ENCODE measurements at places on chromosomes 5 and 9.

GRCh38 chr5:149130121-149130914, 11.0 kb upstream of the ABLIM3 start:
- DNase-seq: no peak

DNA sequence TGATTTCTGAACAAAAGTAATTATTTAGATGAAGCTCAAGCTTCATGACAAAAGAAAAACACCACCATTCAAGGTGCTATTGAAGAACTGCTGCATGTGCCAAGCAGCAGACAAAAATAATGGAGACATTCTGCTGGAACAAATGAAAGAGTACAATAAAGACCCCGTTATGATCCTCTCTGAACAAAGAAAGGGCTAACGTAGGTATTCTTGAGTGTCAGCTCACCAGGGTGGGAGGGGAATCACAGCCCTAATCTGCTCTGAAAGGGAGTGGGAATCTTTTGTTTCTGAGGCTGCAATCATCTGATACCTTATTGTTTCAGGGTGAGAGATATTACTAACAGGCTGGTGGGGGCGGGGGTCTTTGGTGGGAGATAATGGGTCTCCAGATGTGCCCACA, 15.4 kb downstream of the CEMIP2 start:
- DNase-seq: no peak

DNA sequence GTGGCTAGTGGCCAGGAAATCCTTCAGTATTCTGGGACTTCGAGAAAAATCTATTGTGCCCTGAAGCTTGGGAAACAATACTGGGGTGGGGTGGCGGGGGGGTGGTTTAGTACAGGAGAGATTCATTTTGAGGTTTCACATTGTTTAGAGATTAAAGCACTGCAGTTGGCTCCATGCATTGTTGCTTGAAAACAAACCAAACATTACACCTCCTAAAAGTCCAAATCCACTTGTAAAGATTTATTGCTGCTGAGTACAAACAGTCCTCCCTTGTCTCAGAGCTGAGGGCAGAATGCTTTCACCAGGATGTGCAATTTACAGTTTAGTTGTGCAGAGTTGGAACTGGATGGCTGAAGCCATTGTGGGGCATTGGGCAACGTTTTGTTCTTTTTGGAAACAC, 49.4 kb downstream of the GGTA1 start:
- DNase-seq: no peak

DNA sequence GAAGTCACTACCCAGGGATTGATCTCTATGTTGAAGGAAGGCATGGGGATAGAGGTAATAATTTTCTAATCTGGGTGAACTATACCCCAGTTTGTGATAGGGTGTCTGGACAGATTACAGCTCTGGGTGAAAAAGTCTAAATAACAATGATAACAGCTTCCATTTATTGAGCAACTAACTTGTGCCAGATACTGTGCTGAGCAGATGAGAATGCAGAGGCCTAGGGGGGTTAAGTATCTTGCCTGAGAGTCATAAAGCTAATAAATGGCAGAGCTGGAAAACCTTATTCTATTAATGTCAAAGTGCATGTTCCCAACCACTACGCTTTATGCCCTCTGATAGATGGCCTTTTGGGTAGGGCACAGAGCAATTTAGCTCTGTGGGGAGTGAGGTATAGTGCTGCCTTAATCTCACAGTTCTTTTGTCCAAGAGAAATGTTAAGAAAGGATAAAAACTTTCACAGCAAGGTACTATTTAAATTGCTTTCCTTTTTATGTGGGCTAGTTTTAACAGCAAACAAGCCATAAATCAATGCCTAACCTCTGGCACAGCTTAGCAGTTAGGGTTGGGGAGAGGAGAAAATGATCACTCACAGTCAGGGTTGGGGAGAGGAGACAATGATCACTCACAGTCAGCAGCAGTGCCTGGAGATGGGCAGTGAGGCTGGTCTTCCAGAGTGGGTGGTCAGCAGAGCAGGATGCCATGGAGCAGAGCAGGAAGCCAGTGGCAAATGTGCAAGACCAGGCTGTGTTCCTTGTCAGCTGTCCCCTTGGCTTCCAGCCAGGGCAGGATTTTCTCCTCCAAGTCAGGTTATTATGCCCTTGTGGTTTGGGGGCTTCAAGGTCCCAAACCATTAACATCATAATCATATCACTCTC, 187.0 kb downstream of the CARTPT start:
- no peak for DNase-seq

- DNase-seq: no peak
These were observed 18.7 kb downstream of the NIPAL4 start for GRCh38 chr5:157478726-157479125.

DNA sequence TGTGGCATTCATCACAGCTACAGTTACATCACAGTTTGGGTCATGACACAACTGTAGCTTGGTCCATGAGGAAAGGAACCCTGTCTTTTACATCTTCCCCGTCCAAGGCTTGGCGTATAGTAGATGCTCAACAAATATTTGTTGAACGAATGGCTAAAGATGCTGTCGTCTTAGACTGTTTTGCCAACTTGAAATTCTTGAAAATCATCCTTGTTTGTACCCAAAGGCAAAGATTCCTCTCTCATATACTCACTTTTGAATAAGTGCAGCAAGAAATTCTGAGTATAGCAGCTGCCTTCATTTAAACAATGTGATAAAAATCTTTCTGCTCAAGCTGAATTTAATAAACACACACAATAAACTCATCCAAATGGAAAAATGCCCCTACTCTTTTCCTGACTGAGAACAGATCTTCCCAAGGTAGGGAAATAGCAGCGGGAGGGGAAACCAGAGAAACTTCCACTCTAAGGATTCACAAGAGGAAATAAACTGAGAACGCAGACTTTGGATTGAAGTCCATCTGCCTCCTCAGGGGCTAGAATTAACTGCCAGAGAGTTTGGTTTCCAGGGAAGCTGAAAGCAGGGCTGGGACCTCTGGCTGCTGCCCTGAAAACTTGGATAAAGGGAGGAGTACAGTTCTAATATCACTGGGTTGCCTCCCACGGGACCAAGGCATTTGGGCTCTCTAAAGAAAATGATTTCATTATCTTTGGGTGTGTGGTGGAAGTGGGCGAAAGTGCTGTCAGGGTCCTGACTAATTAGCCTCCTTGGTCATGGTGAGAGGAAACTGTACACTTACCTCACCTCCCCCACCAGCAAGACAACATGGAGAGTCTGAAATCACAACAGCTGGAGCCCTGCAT, 99.1 kb downstream of the DPYSL3 start:
- DNase-seq: no peak

DNA sequence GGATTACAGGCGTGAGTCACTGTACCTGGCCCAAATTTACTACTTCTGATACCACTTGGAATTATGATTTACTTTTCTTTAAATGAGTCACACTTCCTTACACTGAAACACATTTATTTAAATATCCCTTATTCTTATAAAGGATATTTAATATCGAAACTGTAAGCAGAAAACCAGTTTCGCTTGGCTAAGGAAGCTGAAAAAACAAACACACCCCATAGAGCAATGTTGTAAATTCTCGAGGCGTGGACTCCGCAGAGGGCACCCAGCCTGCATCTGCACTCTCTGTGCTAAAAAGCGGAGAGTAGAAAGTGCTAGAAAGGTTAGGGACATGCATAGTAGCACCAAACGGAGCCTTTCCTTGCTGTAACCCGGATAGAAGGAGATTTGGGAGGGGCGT, 86.5 kb downstream of the HMCN2 start:
- no peak for DNase-seq

DNA sequence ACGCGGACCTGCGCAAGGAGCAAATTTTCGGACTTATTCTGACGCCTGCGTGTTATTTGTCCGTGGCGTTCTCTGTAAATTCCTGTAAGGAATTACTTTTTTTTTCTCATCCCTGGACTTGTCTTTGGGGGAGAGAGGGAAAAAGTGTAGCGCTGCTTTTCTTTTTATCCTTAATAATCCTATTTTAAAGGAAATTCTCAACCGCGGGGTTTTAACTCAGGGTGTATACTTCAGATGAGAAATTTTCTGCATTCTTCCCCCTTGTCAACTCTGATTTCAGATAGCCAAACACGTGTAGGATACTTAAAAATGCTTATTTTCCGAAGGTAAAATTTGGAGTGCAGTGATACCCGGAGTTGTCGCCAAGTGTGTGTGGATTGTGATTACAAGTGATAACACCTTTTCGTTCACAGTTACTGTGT, 853 bp downstream of the DCP2 start:
- DNase-seq: peak; percentile 69

GRCh38 chr5:141586246-141586645, 32.6 kb downstream of the DIAPH1 start:
- no peak for DNase-seq

- no peak for DNase-seq
These were observed 158.5 kb downstream of the NR3C1 start for GRCh38 chr5:143244990-143245389.

GRCh38 chr9:121310571-121310970, 42.6 kb downstream of the GSN start:
- DNase-seq: no peak

DNA sequence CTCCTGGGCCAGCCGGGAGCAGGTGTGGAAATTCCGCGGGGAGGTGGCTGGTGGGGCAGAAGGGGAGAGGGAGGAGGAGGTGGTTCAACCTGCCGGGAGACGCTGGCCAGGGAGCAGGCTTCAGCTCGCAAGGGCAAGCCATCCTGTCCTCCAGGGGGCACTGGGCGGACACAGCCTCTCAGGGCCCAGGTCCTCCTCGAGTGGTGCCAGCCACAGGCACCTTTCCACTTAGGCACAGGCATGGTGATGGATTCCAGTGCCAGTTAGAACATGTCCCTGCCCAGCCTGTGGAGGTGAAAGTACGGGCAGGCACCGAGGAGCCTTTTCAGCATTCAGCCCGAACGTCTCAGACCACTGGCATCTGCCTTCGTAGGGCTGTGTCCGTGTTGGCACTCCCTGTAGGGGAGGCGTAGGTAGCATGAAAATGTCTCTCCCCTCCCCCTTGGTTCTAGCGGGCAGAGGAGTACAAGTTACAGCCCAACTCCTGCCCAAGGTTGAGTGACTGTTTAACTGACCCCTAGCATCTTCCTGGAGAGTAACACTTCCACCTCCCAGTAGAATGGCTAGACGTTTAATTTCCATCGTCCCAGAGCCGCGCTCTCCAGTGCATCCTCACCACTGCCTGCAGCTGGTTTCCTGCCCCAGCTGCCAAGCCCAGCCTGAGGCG, 48.9 kb downstream of the DAB2IP start:
- DNase-seq: no peak

DNA sequence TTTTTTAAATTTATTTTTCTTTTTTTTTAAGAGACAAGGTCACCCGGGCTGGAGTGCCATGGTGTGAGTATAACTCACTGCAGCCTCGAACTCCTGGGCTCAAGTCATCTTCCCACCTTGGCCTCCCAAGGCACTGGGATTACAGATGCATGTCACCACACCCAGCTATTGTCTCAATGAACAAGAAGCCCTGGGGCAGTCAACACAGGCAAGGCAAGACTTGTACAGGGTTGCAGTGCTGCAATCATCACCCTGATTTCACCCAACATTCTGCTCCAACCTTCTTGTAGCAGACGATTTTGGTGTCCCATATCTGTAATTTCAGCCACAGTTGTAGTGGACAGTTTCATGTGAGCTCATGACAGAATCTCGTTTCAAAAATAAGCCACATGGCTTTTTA, 205.8 kb upstream of the KIF2A start:
- DNase-seq: no peak

DNA sequence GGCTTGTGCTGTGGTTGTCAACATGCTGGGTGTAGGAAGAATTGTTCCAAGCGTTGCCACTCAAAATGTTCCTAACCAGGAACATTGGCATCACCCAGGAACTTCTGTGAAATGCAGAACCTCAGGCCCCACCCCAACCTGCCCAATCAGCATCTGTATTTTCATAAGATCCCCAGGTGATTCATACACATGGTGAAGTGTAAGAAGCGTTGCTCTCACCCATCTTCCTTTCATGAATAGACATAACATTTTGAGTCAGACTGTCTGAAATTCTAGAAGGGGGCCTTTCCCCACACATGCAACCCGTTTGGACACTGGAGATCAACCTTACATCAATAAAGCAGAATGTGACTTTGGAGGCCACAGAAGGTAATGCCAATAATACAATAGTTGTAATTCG, 9.3 kb upstream of the AFAP1L1 start:
- no peak for DNase-seq

GRCh38 chr5:181053488-181054121, 13.5 kb downstream of the BTNL9 start:
- DNase-seq: no peak

- no peak for DNase-seq
These were observed 10.4 kb downstream of the OTP start for GRCh38 chr5:77627869-77628674.

GRCh38 chr9:3989915-3990314, 310.0 kb downstream of the GLIS3 start:
- no peak for DNase-seq

DNA sequence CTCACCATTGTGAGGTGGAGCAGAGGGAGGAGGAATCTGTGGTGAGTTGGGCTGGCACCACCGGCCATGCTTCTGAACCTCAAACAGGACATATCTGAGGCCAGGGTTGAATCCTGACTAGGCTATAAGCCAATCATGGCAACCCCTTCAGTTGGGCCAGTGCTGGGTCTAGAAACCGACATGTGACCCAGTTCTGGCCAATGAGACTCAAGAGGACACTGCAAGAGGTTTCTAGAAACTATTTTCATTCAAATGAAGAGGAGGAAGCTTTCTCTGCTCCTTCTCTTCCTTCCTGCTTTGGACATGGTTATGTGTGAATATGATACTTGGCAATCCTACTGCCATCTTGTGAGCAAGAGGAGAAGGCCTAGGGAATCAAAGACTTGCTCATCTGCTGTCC, 417.7 kb downstream of the SEMA5A start:
- DNase-seq: no peak

DNA sequence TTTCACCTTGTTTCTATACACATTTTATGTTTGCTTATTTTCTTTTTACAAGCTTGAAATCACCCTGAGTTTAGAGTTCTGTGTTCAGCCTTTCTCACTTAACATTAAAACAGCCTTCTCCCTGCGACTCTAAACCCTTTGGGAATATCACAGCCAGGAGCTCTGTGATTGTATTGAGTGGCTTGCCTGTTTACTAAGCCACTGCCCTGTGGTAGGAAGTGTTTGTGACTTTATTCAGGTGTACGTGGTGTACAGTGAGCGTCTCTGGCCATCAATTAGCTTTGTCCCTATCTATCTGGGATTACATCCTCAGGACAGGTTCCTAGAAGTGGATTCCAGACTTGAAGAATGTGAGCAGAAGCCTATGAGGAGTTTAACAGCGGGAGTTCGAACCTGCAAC, 11.0 kb upstream of the NEURL1B start:
- no peak for DNase-seq

DNA sequence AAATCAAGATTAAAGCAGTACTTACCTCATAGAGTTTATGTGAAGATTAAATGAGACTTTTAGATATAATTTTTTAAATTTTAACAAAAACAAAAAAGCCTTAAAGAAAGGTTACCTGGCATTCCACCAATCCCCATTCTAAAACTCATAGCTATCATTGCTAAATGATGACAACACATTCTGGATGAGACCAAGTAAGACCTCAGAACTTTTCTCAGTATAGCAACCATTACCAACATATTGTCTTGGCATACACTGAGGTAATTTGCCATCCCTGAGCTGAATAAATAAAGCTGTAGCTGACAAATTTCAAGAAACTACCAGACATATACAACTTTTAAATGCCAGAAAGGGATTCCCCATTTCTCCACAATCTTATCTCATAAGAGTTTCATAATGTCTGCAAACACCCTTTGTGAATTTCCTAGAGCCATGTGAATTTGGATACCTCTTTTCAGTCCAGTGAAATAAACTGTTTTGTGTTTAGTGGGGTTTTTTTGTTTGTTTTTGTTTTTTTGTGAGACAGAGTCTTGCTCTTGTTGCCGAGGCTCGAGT, 29.5 kb downstream of the RANBP3L start:
- DNase-seq: no peak
